ENCODE measurements at places on chromosomes 11 and 22.

DNA sequence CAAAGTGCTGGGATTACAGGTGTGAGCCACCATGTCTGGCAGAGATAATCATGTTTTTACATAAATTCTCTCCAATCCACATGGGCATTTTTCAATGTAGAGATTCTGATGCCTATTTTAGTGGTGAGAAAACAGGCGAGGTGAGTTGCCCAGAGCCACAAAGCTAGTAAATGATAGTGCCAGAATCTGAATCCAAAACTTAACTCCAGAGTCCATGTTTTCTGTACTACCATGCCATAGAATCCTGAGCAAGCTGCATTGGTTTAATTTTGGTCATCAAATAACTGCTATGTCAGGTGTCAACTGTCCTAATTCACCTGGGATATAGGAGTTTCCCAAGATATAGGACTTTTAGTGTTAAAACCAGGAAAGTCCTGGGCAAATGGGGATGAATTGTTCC is 13.6 kb downstream of the NEFH start:
- no peak for DNase-seq

DNA sequence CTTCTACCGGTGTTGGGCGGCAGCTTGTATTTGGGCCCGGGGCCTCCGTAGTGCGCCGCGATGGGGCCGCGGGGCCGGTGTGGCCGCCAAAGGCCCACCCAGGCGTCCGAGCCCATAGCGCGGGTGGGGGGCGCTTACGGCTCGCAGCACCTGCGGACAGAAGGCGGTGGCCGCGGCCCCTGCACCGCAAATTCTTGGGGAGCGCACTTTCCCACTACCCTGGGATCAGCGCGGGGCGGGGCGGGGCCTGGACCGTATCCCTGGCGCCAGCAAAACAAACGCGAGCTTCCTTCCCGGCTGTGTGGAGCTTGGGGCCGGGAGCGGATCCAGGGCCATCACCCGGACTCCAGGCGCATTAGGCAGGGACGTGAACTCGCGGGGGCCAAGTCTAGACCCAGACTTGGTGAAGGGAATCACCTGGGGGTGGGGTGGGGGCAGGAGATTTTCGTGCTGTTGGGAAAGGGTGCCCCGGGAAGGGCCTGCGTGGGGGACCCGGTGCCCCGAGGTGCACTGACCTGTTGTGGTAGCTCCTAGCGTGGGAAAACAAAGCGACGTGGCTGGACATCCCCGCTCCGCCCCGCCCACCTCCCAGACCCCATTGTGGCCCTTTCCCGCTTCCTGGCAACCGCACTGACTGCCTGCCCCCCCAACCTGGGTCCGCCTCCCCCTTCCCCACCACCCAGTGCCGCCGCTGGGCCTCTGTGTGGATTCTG is 2.3 kb upstream of the TYMP start:
- DNase-seq, result no peak

- DNase-seq, result no peak
Observed at GRCh38 chr11:75982309-75982708, 167.3 kb downstream of the UVRAG start.

DNA sequence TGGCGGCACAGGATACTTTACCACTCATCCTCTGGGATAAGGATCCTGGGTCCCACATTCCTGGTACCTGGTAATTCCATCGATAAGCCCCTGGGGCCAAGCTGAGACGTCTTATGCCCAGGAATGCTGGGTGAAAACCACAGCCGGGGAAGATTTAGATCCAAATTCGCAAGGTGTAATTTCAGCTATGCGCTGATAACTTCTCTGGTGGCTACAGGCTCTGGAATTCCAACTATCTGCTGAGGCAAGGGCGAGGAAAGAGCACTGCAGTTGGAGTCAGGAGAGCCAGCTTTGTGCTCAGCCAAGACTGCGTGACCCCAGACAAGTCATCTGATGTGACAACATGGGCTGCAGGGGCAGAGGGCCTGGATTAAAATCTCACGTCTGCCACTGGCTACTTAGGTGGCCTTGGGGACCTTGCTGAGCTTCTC is 9.9 kb upstream of the MYEOV start:
- DNase-seq, result no peak

GRCh38 chr11:74524501-74524900 is 31.0 kb upstream of the LIPT2 start:
- no peak for DNase-seq

All from NCI-H748 treated with DMSO at 0.1 percent for 48 hours (cell line).